ENCODE measurements at places on chromosomes 5 and 9. TPM values are rescaled to one million over a fixed set of nuclear protein-coding genes. Genes with fewer than 3 reads are reported as not detected.

GRCh38 chr9:123316053-123316718 lies 39.8 kb upstream of the CRB2 start:
- H3K4me3 ChIP-seq = no peak overlapping the region
- no peak overlapping the region for H3K27ac ChIP-seq
- DNase-seq = no peak
- H3K4me1 ChIP-seq = no peaks in the 10 kb centered on the region

GRCh38 chr5:173178369-173178910 lies 34.1 kb downstream of the BNIP1 start:
- peak overlapping the region; percentile 47 for H3K27ac ChIP-seq
- DNase-seq = peak; percentile 65
- H3K4me3 ChIP-seq = 0 out of 2 replicates have a peak overlapping the region, but pooled peaks have one; percentile 1

- H3K36me3 ChIP-seq = no peaks in the 10 kb centered on the region
- H3K4me1 ChIP-seq = peaks cover 11% of the 10 kb centered on the region
- peaks cover 12% of the 10 kb centered on the region for H3K27me3 ChIP-seq
- DNase-seq = no peak
These were observed 141.8 kb downstream of the C9orf50 start for GRCh38 chr9:129478961-129479630.

DNA sequence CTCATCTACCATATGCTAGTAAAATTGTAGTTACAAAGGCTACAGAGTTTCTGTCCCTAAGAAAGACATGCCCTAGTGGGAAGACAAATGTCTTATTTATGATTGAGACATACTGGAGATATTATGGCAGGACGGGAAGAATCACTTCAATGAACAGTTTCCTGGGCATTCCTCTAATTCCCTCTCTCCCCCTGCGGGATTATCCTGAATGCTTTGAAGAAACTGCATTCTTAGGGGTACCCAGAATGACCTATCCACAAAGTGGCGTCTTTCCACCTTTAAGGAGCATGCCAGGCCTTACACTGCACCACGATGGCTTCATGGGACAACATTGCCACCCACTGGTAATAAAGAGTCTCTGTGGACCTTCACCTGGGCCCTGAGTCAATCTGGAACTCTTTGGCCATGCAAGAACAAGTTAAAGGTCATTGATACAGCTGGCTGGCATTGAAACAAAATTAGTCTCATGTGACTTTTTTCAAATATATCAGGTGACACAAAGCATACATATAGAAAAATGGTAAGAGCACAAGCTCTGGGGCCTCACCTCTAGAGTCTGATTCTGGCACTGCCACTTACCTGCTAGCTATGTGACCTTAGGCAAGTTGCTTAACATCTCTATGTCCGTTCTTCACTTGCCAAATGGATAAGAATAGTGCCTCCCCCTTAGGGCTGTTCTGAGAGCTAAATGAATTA lies 32.0 kb downstream of the ANKRD55 start:
- H3K36me3 ChIP-seq = no peaks in the 10 kb centered on the region
- H3K4me1 ChIP-seq = no peaks in the 10 kb centered on the region
- H3K27ac ChIP-seq = no peak overlapping the region
- H3K27me3 ChIP-seq = no peaks in the 10 kb centered on the region
- no peak overlapping the region for H3K4me3 ChIP-seq

DNA sequence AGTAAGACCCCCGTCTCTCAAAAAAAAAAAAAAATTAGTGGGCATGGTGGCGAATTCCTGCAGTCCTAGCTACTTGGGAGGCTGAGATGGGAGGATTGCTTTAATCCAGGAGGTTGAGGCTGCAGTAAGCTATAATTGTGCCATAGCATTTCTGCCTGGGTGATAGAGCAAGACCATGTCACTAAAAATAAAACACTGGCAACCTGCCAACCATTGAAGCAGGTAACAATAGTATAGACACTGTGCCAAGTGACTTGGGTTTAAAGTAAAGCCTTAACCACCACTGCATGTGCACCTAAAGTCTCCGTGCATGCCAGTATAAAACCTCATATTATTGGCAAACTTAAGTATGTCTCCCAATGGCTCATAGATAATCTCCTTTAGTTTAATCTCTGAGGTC lies 3.4 kb upstream of the APBA1 start:
- no peak overlapping the region for H3K27ac ChIP-seq
- H3K27me3 ChIP-seq = no peaks in the 10 kb centered on the region
- no peaks in the 10 kb centered on the region for H3K36me3 ChIP-seq
- no peak overlapping the region for H3K4me3 ChIP-seq
- H3K4me1 ChIP-seq = peaks cover 6% of the 10 kb centered on the region

GRCh38 chr5:111857623-111858022 lies 100.6 kb upstream of the NREP start:
- H3K36me3 ChIP-seq = no peaks in the 10 kb centered on the region
- H3K27me3 ChIP-seq = no peaks in the 10 kb centered on the region
- no peak overlapping the region for H3K4me3 ChIP-seq
- no peak for DNase-seq

DNA sequence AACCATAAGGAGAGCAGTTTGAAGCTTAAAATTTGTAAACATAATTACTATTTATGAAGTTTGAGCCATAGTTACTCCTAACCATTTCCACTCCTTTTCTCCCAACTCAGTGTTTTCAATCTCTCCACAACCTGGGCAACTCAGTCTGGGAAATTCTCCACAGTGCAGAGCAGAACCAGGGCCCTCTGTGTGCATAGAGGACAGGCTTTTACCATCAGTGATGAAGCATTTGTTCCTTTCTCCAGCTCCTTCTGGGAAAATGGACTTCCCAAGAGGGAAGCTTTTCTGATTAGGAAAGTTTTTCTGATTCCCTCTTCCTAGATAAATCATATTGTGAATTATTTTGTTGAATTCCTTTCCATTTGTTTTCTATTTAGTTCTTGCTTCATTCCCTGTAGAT lies 132.3 kb upstream of the MPDZ start:
- no peaks in the 10 kb centered on the region for H3K27me3 ChIP-seq
- H3K4me1 ChIP-seq = peaks cover 3% of the 10 kb centered on the region

DNA sequence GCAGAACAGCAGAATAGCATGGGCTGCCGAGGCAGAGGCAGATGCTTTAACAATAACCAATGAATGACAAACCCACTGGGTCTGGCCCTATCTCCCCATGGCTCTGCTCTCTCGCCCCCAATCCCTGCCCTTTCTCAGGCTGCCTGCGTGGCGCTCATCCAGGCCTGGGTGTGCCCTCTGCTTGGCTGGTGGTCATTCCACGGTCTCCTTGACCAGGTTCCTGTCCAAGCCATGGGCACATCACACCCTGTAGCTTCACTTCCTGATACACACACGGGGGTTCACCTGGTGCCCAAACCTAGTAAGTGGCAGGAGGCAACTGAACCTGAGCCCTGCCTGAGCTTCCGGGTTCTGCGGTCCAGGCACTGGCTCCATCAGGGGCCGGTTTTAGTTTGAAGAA lies 87.6 kb downstream of the DAP start:
- H3K4me3 ChIP-seq = no peak overlapping the region
- H3K27ac ChIP-seq = no peak overlapping the region
- DNase-seq = no peak

- no peaks in the 10 kb centered on the region for H3K4me1 ChIP-seq
- H3K27me3 ChIP-seq = no peaks in the 10 kb centered on the region
- H3K36me3 ChIP-seq = no peaks in the 10 kb centered on the region
- no peak overlapping the region for H3K4me3 ChIP-seq
These were observed 23.7 kb upstream of the TAS2R1 start for GRCh38 chr5:9653811-9654210.

GRCh38 chr9:8401961-8402705 lies 602.6 kb upstream of the DMAC1 start:
- H3K4me3 ChIP-seq = no peak overlapping the region
- no peaks in the 10 kb centered on the region for H3K27me3 ChIP-seq
- H3K4me1 ChIP-seq = no peaks in the 10 kb centered on the region
- no peak for DNase-seq
- no peak overlapping the region for H3K27ac ChIP-seq
- H3K36me3 ChIP-seq = no peaks in the 10 kb centered on the region

- H3K27ac ChIP-seq = no peak overlapping the region
- peaks cover 52% of the 10 kb centered on the region for H3K36me3 ChIP-seq
- no peak for DNase-seq
- no peak overlapping the region for H3K4me3 ChIP-seq
- H3K4me1 ChIP-seq = no peaks in the 10 kb centered on the region
These were observed 32.4 kb downstream of the DDX31 start for GRCh38 chr9:132637351-132637750.

DNA sequence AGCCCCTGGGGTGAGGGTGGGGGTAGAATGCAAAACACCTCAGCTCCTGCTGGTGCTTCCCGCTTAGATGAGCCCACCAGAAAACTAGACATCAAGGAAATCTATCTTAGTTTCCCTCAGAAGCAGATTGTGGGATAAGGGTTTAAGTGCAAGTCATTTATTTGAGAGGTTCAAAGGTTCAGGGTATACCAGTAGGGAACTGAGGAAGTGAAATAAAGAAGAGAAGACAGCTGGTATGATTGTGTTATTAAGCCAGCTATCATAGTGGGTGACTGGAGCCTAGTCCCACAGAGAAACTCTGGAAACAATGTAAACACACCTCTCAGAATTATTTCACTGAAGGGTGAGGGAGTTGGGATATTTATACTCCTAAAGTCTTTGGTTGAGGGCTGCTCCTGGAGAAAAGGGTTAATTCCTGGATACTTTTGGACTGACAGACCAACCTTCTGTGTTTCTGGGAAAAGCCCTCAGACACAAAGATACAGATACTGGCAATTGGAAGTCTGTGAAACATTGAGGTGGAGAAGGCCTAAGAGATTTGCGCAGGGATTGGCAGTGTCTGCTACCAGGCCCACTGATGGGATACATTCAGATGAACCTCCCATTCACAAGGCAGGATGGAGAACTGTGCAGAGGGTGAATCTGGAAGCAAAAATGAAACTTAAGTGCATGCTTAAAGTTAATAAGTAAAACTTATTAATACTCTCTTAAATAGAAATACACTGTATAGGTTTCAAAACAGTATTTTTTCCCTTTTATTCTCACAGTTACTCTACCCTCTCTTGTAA lies 6.4 kb upstream of the DCTN4 start:
- H3K4me1 ChIP-seq = no peaks in the 10 kb centered on the region
- no peak overlapping the region for H3K4me3 ChIP-seq
- no peak overlapping the region for H3K27ac ChIP-seq
- no peak for DNase-seq

- no peak overlapping the region for H3K4me3 ChIP-seq
- H3K27me3 ChIP-seq = no peaks in the 10 kb centered on the region
- no peak for DNase-seq
- H3K4me1 ChIP-seq = no peaks in the 10 kb centered on the region
- H3K27ac ChIP-seq = no peak overlapping the region
These were observed 28.5 kb upstream of the CETN3 start for GRCh38 chr5:90438100-90438499.

DNA sequence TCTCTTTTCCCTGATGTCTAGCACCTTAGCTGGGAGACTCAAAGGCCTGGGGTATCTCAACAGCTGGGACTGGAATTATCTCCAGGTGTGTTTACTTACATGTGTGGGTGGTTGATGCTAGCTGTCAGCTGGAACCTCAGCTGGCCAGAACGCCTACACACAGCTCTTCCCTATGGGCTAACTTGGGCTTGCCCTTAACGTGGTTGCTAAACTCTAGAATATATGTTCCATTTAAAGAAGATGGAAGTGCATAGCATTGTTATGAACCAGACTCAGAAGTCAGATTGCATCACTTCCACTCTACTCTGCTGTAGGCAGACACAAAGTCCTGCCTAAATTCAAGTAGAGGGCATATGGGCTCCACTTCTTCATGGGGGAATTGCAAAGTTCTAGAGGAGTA lies 29.3 kb downstream of the SGCD start:
- H3K27ac ChIP-seq = no peak overlapping the region
- H3K4me1 ChIP-seq = peaks cover 4% of the 10 kb centered on the region
- H3K36me3 ChIP-seq = no peaks in the 10 kb centered on the region
- no peak for DNase-seq
- no peaks in the 10 kb centered on the region for H3K27me3 ChIP-seq

DNA sequence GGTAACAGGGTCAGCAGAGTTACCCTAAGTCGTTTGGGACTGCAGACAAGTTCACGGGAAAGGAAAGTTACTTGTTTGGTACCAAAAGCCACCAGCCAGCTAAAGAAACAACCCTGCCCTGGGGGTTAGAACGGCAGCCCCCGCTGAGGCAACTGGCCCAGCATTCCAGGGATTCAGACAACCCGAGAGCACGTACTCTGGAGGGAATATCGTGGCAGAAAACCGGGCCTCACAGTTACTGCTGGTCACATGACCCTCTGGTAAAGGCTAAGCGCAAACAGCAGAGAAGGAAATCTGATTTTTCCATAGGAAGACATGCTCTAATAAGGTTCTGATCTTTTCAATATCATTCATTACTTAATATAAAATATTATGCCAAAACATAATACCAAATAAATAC lies 22.5 kb upstream of the MLANA start:
- no peak overlapping the region for H3K27ac ChIP-seq
- no peaks in the 10 kb centered on the region for H3K4me1 ChIP-seq
- H3K4me3 ChIP-seq = no peak overlapping the region
- H3K27me3 ChIP-seq = no peaks in the 10 kb centered on the region
- no peak for DNase-seq
- no peaks in the 10 kb centered on the region for H3K36me3 ChIP-seq

DNA sequence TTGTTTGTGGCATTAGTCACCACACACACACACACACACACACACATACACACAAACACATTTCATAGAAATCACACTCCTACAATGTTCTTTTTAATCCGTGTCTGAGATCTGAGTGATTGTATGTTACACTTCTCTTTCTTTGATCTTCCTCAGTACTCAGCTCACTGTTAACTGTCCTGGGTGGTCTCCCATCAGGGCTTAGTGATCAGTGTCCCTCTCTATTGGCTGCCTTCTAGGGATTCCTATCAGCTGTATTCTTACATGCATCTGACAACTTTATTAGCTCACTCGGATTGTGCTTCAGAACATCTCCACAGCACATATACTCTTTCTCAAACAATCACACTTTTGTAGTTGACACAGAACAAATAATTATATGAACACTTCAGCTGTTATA lies 170.2 kb upstream of the POU5F2 start:
- DNase-seq = peak; percentile 6
- no peaks in the 10 kb centered on the region for H3K4me1 ChIP-seq
- H3K4me3 ChIP-seq = no peak overlapping the region
- no peak overlapping the region for H3K27ac ChIP-seq
- no peaks in the 10 kb centered on the region for H3K27me3 ChIP-seq

- DNase-seq = no peak
- H3K27me3 ChIP-seq = no peaks in the 10 kb centered on the region
- H3K36me3 ChIP-seq = no peaks in the 10 kb centered on the region
- no peak overlapping the region for H3K4me3 ChIP-seq
- H3K4me1 ChIP-seq = no peaks in the 10 kb centered on the region
These were observed 1087.7 kb downstream of the CDH12 start for GRCh38 chr5:21765406-21765805.

GRCh38 chr5:145449794-145450193 lies 385.3 kb downstream of the PRELID2 start:
- H3K4me3 ChIP-seq = no peak overlapping the region
- no peak for DNase-seq
- no peaks in the 10 kb centered on the region for H3K4me1 ChIP-seq
- no peaks in the 10 kb centered on the region for H3K27me3 ChIP-seq

KCNV2 gene
- not detected for total RNA-seq

ARHGEF39 gene
- total RNA-seq = 11.9 TPM

CDKN2B gene
- 1.3 TPM for total RNA-seq

HSPB3 gene
- total RNA-seq = 0.51 TPM

PCDHB6 gene
- total RNA-seq = 0.15 TPM

AGXT2 gene
- total RNA-seq = not detected
